PC-3 (cell line): ENCODE measurements at places on chromosomes 1 and 21. TPM values are rescaled to one million over a fixed set of nuclear protein-coding genes. Genes with fewer than 3 reads are reported as not detected.

Gene SPRR2B
- total RNA-seq, result not detected in 2 replicates

Gene SPRR2D
- not detected in 2 replicates for total RNA-seq

Gene TSPEAR
- 2.1 and 3.2 TPM in 2 replicates for total RNA-seq

Gene TNFSF4
- total RNA-seq, result 0.17 and 0.18 TPM in 2 replicates

Gene C1orf74
- total RNA-seq, result 5.7 and 6.7 TPM in 2 replicates

Gene ECM1
- total RNA-seq, result 2.3 and 3.7 TPM in 2 replicates

Gene ROR1
- total RNA-seq, result 16.5 and 22.6 TPM in 2 replicates

Gene GPA33
- total RNA-seq, result 0.04 and 0.12 TPM in 2 replicates

Gene CA14
- not detected in 2 replicates for total RNA-seq

Gene TRABD2B
- 0.44 and 0.63 TPM in 2 replicates for total RNA-seq

Gene MYBPH
- total RNA-seq, result not detected in 2 replicates

Gene VCAM1
- total RNA-seq, result not detected in 2 replicates

Gene HSPB7
- not detected in 2 replicates for total RNA-seq

Gene ACOT11
- total RNA-seq, result 4.1 and 5.0 TPM in 2 replicates

Gene A3GALT2
- 0.58 TPM in 1 of 2 replicates, not detected in the other for total RNA-seq

Gene FCER1A
- not detected in 2 replicates for total RNA-seq

Gene AMPD1
- not detected in 2 replicates for total RNA-seq

Gene SAMD13
- total RNA-seq, result 1.1 and 2.2 TPM in 2 replicates
